ENCODE measurements at places on chromosomes 13 and 19.

- peak; percentile 70 for DNase-seq
These were observed 16.2 kb downstream of the CERS1 start for GRCh38 chr19:18879579-18880373.

DNA sequence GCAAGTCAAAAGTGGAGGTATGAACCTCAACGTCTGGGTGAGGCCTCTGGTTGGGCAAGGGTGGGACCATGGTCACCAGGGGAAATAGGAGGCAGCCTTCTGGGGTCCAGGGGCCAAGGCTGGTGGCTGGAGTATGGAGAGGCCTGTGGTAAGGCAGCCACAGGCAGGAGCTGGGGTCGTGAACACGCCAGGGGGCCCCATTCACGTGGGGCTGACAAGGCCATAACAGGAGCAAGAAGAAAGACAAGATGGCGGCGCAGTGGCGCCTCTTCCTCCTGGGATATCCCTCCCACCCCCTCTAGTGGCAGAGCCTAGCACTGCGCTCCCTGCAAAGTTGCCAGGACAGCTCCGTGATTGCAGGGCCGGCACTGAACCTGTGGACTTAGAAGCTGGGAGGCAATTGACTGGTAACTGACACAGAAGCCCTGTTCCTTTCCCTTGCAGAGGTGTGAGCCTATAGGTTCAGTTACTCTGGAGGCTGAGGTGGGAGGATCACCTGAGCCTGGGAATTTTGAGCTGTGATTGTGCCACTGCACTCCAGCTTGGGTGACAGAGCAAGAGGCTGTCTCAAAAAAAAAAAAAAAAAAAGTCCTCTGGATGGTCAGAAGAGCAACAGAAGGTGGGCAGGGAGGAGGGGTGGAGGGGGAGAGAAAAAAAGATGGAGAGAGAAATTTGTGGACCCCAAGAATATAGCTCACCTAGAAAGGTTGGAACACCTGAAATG, 19.7 kb upstream of the EDDM13 start:
- peak; percentile 84 for DNase-seq

GRCh38 chr13:44697058-44697457, 120.9 kb upstream of the TSC22D1 start:
- DNase-seq, result peak; percentile 24

- no peak for DNase-seq
These were observed 77.2 kb downstream of the TBC1D4 start for GRCh38 chr13:75404726-75405125.
